Naive thymus-derived CD4-positive, alpha-beta T cell (primary cell): ENCODE measurements at places on chromosomes 6 and 20.

DNA sequence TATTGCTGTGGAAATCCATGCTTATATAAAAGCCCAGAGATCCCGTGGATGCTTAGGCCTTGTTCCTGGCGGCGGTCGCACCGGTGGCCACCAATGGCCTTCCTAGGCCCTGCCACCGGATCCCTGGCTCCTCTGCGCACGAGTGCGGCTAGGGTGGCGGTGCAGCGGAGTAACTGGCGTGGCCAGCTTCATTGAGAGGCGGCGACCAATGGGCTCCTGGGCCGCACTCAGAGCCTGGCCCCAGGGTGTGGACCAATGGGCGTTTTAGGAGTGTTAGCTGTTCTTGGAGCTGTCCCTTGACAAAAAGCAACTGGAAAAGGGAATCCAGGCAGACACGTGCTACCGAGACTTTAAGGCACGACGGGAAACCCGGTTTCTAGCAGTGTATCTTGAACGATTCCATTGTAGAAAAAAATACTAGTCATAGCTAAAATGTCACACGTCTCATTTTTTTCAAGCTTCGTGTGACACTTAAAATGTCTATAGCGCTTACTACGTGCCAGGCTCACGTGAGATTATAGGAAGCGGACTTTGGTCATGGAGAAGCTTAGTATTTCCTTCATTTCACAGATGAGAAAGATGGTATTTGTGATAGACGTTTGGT lies 1.7 kb downstream of the AMD1 start:
- peak; percentile 40 for DNase-seq

- no peak for DNase-seq
These were observed 10.2 kb upstream of the DEFB125 start for GRCh38 chr20:77231-77630.

DNA sequence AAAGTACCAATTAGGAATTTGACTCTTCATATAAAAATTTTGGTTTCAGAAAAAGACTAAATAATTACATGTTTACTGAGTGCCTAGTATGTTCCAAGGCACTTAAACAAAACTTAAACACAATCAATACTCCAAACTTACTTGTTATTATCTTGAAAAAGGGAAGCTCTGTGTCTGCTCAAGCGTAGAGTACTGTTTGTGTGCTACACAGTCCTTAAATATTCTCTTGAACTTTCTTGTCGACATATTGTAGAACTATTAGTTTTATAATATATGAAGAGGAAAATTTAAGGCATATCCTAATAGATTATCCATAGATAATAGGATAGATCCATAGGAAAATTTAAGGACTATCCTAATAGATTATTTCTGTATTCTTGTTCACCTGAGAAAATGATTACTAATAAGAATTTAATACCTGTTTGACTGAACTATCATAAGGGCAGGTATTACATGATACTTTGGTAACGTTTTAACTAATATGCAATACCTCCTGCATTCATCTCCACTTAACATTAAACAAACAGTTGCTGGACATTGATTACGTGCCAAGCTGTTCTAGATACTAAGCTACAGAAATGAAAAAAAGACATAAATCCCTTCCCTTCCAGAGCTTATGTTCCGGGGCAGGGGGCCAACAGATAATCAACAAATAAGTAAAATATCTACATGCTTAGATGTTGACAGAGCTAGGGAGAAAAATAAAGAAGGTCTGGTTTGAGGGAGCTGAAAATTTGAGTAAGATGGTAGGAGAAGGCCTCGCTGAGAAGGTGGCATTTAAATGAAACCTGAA lies 115.2 kb upstream of the BCLAF1 start:
- no peak for DNase-seq

DNA sequence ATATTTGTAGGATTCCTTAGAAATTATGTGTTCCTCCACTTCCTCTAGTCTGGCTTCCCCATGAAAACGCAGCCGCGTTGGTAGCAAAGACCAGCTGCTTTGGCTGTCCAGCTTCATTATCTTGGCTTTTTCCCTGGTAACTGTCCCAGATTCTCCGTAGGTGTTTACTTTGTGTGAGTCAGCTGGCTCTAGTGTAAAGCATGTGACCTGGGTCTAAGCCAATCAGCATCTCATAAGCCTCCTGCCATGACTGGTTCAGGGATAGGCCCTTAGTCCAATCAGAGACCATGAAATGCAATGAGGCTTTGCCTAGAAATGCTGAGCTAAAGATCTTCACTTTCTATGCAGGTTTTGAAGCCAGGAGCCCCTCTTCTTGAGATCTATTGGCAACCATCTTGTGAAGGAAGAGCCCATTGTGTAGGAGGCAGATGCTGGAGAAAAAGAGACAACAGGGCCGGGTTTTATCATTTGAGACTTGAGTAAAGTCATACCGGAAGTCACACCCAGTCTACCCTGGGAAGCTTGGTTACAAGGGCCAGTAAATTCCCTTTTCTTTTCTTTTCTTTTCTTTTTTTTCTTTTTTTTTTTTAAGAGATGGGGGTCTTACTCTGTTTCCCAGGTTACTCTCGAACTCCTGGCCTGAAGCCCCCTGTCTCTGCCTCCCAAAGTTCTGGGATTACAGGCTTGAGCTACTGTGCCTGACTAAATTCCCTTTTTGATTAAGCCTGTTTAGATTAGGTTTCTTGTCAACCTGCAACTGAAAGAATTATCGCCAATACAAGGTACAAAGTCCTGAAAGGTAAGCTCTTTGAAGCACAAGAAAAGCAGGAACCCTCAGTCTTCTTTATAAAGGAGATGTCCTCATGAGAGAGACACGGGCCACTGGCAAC lies 256.5 kb upstream of the RREB1 start:
- DNase-seq = no peak

- DNase-seq = no peak
These were observed 235.9 kb downstream of the BTBD3 start for GRCh38 chr20:12153628-12154027.

DNA sequence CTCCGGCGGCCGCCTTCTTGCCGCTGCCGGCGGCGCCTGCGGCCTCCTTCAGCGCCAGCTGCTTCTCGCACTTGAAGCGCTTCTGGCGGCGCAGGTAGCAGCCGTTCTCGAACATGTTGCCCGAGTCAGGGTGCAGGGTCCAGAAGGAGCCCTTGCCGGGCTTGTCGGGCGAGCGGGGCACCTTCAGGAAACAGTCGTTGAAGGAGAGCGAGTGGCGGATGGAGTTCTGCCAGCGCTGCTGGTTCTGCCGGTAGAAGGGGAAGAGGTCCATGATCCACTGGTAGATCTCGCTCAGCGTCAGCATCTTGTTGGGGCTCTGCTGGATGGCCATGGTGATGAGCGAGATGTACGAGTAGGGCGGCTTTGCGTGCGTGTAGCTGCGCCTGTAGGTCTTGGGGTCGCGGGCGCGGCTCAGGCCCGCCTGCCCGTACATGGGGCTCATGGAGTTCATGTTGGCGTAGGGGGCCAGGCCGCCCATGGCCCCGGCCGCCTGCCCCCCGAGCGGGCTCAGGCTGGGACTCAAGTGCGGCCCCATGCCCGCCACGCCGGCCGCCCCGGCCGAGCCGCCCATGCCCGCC lies 1.9 kb downstream of the FOXA2 start:
- DNase-seq = no peak

GRCh38 chr6:39961178-39961577 lies 26.9 kb upstream of the MOCS1 start:
- DNase-seq = no peak

GRCh38 chr6:30781743-30782424 lies 37.5 kb upstream of the IER3 start:
- no peak for DNase-seq

GRCh38 chr6:19102936-19103335 lies 715.8 kb downstream of the RNF144B start:
- DNase-seq = no peak

- DNase-seq = peak; percentile 88
These were observed 92.4 kb downstream of the PRND start for GRCh38 chr20:4813863-4814695.

DNA sequence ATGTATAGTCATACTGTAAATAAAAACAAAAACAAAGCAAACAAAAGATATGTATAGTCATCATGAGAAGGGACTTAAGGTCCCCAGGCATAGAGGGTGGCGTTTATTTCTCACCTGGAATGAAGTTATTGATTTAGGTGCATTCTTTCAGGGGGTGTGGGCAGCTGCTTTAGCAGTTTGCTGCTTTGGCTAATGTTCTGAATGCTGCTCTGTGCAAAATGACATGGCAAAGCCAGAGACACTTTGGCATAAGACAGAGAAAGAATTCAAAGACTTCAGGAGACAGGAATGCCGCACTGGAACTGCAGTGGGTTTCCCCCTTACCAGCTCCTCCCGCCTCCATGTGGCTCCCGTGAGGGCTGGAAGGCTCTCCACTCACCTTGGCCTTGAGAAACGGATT lies 36.4 kb upstream of the NELFCD start:
- DNase-seq = no peak
